Activated gamma-delta T cell treated with anti-CD3 and anti-CD28 coated beads, Interleukin-2, amount 50 U/mL, for 16 hours (primary cell): ENCODE measurements at places on chromosomes 7 and 10.

DNA sequence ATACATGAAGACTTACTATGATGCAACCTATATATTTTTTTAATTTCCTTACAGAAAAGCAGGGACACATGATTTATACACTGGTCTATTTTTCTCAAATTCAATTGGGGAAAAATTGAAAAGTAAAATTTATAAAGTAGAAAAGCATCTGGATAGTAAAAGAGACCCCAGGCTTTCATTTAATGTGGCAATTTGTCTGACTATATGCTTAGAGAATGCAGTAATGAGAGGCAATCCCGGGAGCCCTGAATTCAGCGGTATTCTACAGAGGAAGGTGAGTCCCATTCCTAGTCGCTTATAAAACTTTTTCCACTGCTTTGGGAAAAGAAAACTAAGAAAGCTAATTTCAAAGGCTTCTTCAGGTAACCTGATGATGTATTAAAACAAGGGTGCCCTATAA, 167.1 kb downstream of the SEMA3D start:
- no peak for DNase-seq

- no peak for DNase-seq
Measured at GRCh38 chr10:13844651-13845050, 257.9 kb downstream of the PRPF18 start.

- no peak for DNase-seq
Measured at GRCh38 chr10:101000915-101001658, 1.5 kb downstream of the LZTS2 start.

DNA sequence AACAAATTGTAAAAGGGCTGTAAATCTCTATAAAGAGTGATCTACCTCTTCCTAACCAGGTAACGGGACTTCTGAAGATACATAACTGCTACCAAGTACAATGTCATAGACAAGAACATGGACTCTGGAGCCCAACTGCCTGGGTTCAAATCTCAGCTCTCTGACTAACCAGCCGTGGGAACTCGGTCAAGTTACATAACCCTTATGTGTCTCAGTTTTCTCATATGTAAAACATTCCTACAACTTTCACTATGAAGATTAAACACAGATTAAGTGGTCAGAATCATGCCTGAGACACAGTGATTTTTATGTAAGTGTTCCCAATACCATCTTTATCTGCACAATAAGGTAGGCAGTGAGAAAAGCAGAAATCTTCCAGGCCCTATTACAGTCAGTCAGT, 52.6 kb downstream of the ITGB1 start:
- no peak for DNase-seq
